Stimulated activated CD4-positive, alpha-beta T cell treated with anti-CD3 and anti-CD28 coated beads, Interleukin-4, amount 100 ng/mL, for 24 hours (primary cell): ENCODE measurements at places on chromosomes 4 and X.

DNA sequence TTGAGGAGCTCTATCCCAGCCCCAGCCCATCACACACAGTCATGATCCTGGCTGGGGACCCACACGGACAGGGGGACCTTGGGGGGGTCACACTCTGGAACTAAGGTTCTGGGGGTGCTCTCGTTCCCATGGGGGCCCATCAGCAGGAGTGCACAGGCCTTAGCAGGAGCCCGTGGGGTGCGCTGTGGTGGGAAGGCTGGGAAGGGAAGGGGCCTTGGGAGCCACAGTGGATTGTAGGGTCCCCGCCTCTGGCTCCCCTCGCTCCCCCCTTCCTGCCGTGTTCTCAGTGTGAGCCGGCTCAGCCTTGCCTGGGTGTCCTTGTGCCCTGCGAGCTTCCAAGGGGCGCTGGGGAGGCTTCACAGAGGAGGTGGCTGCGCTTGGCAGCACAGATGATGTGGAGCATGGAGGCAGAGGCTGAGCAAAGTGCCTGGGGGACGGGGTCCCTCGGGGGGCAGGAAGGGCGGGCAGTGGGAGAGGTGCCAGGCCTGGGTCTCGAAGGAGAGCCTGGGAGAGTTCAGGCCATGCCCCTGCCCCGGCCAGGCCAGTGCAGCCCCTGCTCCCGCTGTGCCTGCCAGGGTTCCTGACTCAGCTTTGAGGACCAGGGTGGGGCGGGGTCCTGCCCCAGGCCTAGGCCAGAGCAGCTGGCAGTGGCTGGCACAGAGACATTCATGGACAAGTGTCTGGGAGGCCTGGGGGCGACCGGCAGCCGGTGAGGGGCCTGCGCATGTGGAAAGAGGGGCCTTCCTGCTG, 5.5 kb upstream of the HGFAC start:
- DNase-seq: no peak

- no peak for DNase-seq
Observed at GRCh38 chrX:114798907-114799306, 215.0 kb downstream of the HTR2C start.

- no peak for DNase-seq
Observed at GRCh38 chrX:136528645-136529315, 3.2 kb upstream of the VGLL1 start.

DNA sequence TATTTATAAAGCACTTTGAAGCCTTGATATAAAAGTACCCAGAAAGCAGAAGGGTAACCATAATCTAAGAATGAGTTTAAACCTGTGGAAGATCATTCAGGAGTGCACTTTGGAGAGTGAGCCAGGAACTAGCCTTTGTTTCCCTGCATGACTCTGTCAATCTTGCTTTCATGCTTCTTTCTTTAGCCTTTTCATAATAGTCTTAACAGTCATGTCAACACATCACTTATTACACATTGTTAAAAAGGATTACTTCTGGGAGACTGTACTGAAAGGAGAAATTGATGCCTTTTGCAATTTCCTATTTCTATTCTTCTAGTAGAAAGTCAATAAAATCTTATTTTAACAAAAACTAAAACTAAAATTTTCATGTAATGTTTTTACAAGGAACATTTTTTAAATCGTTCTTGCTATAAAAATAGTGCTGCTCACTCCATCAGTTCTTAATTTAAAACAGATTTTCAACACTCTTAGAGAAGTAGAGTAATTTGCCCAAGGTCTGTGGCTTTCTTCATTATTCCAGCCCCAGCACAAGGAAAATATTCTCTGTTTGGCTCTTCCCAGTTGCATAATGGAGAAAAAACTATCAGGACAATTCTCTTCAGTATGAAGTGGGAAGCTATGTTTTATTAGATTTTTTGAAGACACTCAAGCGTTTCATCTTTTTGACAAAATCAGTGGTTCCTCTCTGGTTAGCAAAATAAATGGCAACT, 35.4 kb upstream of the SPP1 start:
- DNase-seq: no peak

DNA sequence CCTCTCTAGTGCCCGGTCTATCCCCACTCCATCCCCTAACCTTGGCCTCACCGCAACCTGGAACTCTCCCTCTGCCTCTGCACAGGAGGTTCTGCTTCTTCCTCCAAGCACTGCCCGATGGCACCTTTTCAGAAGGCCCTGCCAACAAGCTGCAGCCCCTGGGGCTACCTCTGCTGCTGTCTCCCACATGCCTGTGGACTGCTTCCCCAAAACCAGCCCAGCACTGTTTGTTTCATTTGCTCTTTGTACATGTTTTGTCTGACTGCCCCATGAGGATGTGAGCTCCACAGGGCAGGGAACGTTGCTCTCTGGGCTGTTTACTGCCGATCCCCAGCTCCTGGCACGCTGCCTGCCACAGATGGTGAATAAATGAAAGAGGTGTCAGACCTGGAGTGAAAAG, 85.4 kb downstream of the INTS6L start:
- no peak for DNase-seq

DNA sequence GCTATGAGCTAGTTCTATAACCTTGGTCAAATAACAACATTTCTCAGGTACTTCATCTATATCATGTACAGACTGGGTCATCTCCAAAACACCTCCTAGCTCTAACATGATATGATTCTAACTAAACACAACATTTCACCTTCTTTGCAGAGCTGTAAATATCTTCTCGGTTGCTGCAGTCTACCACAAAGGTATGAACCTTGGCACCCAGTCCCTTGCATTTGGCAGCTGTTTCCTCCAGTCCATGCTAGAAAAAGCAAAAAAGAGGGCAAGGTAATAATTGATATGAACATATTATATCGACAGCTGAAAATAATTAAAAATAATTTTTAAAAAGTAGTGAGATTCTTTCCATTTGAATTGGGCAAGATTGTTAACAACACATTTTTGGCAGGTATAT, 8.9 kb downstream of the HSD17B11 start:
- DNase-seq: no peak

DNA sequence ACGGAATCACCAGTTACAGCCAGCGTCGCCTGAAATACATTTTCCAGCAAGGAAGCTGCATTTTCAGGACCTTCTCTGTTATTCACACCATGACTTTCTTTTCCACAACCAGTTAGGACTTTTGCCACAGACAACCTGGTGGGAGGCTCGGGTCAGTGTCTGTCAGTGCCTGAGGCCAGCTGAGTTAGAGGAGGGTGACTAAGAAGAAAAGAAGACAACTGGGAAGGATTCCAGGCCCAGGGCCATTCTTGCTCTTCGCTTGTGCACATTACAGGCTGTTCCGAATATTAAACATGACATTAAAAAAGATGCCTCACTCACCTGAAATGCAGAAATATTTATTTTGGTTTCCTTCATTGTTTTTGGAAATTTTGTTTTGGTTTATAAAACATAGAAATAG, 21.4 kb upstream of the CENPU start:
- no peak for DNase-seq

DNA sequence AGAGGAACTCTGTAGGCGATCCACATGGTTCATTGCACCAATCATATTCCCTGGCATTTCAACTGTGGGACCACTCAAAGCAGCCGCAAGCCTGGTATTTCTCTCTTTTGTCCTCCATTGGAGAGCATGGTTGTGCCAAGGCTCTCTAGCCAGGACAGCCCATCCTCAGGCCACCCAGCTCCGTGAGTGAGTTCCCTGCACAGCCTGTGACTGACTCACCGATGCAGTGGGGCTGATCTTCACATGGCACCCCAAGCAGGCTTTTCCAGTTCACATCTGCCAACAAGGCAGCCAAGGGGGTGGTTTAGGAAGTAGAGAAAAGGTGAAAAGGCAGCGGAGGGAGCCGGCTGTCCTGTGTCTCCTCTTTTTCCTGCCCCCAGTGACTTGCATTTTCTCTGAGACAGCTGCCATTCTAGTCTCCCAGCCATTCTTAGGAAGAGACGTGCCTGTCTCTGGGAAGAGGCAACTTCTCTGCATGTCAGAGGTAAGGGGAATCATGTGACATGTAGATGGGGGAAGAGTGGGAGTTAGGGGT, 69.2 kb downstream of the MID1IP1 start:
- no peak for DNase-seq

GRCh38 chr4:28146191-28146590, 1285.5 kb downstream of the STIM2 start:
- no peak for DNase-seq

DNA sequence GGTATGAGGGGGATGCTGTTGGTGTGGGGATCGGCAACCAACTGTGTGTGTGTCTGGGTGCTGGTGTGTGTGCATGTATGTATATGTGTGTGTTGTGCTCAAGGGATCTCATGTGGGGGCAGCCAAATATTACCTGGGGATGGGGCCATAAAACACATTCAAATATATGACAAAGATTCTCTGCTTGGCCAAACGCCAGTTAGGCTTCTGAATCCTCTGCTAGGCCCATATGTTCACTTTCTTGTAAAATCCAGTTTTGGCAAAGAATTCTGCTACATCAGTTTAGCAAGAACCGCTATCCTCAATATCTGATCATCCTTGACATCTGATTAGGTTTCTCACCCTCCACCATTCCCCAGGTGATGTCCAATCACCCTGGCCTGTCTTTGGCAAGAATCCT, 106.6 kb downstream of the RASL11B start:
- no peak for DNase-seq
